MV-4-11 (cell line): ENCODE measurements at places on chromosomes 11 and 22.
A peak's percentile ranks its signal among the peaks of the same experiment; 100 is the strongest.

- DNase-seq: no peak
Observed at GRCh38 chr11:94669023-94669422, 99.1 kb upstream of the AMOTL1 start.

- no peak for DNase-seq
Observed at GRCh38 chr11:119752946-119753345, 23.9 kb upstream of the NECTIN1 start.

GRCh38 chr11:1927026-1927847 lies 7.7 kb downstream of the TNNT3 start:
- DNase-seq: no peak

- DNase-seq: no peak
Observed at GRCh38 chr11:65897020-65897471, 3.1 kb downstream of the FOSL1 start.

DNA sequence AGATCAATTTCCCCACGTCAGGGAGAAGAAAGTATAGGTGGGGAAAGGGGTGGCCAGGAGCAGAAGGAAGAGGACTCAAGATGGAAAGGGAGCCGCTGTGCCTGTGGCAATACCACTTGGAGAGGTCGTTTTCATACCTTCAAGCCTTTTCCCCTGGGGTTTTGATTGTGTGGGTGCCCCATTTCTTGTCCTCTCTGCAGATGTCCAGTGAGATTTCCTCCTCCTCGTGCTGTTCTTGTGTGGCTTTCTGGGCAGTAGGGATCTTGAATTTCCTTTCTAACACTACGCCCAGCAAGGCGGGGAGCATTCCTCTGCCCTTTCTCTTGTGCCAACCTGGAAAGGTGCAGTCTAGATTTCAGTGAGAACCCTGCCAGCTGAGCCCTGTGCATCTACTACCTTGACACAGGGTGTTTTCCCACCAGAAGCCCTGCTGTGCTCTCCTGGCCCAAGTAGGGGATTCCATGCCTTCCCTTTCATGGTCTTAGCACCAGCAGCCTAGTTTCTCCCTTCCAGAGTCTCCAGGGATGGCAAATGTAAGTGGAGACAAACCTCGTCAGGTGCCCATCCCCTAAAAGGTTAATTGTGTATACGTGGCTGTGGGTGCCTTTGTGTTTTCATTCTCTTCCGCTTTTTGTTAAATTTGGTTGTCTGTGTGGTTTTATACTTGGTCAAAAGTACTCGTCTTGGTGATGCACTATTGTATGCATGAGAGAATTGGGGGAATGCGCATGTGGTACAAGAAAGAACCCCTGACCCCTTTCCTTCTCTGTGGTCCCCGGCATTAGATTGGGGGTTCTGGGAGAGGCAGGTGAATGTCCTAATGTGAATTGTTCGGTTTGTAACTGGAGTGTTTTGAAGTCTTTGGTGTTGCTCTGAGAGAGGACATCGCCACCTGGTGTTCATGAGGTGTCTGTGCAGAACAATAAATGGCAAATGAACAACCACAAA lies 71.4 kb upstream of the MPEG1 start:
- peak; percentile 80 for DNase-seq

DNA sequence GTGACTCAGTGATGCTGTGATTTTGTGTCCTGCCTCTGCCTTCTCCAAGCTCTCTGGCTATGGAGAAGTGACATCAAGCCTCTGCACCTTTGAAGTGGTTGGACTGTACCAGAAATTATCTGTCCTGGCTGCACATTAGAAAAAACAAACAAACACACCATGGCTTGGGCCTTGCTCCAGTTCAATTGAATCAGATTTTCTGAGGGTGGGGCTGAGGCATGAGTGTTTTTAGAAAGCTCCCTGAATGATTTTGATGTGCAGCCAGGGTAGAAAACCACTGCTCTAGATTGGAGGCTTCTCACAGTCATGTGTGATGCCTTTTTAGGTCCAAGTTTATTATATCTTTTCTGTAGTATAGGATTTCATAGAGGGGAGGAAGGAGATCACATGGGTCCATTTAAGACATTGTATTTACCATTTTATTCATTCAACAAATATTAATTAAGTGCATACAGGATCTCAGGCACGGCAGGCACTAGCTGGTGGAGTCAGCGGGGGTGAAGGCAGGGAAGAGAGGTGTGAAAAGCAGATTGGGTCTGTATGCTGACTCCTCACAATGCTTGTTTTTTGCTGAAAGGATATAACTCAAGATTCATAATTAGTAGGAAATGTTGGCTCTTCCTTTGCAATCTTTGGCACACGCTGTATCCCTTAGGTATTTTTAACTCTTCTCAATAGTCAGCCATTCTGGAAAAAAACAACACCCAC lies 7.1 kb upstream of the VSTM5 start:
- no peak for DNase-seq

- peak; percentile 12 for DNase-seq
Observed at GRCh38 chr22:31488988-31489617, 539 bp downstream of the EIF4ENIF1 start.

GRCh38 chr11:40819230-40819629 lies 640.2 kb downstream of the LRRC4C start:
- DNase-seq: no peak

GRCh38 chr11:67382276-67383136 lies 9.1 kb upstream of the CLCF1 start:
- peak; percentile 72 for DNase-seq

- DNase-seq: no peak
Observed at GRCh38 chr11:10309163-10310093, 4.6 kb downstream of the ADM start.

DNA sequence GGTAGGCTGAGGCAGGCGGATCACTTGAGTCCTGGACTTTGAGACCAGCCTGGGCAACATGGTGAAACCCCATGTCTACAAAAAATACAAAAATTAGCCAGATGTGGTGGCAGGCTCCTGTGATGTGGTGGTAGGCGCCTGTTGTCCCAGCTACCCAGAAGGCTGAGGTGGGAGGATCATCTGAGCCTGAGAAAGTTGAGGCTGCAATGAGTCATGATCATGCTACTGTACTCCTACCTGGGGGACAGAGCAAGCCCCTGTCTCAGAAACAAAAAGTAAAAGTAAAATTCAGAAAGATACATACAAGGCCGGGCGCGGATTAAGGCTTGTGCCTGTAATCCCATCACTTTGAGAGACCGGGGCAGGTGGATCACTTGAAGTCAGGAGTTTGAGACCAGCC lies 6.3 kb downstream of the LDHAL6A start:
- no peak for DNase-seq

- no peak for DNase-seq
Observed at GRCh38 chr11:32072872-32073643, 17.8 kb upstream of the RCN1 start.

DNA sequence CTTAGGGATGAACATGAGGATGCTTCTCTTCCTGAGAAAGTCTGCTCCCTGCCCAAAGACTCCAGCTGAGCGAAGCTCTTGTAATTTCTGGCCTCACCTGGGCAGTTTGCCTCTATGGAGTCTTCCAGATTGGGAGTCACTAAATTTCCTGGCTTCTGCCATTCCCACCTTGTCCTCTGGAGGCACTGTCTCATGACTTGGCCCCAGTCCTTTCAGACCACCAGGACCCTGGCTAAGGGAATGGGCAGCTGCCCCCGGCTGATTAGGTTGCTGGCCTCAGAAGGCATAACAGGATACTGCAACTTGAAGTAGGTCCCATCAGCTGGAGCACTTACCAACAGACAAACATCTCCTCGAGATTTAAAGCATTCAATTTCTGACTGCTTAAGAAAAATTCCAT lies 128.1 kb upstream of the SPON1 start:
- DNase-seq: no peak

DNA sequence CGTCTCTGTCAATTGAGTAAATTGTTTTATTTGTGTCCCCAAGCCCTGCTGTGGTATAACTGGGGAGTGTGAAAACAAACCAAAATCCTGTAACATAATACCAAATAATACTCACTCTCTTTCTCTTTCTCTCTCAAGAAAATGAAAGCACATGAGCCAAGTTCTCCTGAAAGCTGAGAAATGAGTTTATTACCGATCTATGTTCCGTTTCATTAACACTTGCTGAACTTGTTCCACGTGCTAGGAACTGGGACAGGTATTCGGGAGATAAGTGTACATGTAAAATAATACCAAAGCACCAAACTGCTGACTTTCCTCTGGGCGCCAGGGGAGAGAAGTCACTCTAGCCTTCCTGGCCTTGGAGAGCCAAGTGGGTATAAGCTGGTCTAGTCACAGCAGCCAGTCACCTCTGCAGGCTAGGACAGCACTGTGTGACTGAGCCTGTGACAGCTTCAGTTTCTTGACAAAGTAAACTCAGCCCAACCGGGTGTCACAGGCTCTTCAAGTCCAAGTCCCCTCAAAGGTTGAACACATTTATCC lies 23.1 kb downstream of the CD6 start:
- DNase-seq: no peak
